SJCRH30 (cell line): ENCODE measurements at places on chromosomes 13 and 19. TPM values are rescaled to one million over a fixed set of nuclear protein-coding genes. Genes with fewer than 3 reads are reported as not detected.

The RXFP2 gene
- total RNA-seq: not detected in 2 replicates

DNA sequence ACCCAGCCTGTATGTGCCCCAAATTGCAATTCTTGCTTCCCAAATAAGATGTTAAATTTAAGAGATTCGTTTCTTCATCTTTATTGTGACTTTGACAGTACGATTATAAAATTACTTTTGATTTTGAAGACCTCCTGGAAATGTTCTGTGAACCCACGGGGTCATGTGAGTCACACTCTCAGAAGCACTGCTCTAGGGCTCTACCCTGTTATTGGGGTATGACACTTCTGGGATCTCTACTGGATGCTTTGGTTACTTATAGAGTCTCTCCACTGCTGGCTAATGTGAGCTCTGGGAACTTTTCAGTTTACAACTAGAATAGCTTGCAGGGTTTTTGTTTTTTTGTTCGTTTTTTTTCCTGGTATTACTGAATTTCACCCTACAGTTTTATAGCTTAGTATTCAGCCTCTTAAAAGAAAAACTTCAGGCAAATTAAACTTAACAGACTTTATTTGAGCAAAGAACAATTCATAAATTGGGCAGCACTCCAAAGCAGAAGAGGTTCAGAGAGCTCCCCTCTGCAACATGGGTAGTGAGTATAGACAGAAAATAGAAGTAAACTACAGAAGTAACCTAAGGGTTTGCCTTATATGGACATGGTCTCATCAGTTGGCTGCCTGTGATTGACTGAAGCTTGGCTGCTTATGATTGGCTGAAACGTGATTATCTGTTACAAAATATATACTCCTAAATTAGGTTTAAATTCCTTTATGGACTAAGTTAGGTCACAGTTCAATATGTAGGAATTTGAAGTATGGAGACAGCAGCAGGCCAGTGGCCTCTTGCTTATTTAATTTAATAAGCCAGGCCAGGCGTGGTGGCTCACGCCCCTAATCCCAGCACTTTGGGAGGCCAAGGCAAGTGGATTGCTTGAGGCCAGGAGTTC is 28.5 kb upstream of the PSPC1 start:
- no peak for DNase-seq

DNA sequence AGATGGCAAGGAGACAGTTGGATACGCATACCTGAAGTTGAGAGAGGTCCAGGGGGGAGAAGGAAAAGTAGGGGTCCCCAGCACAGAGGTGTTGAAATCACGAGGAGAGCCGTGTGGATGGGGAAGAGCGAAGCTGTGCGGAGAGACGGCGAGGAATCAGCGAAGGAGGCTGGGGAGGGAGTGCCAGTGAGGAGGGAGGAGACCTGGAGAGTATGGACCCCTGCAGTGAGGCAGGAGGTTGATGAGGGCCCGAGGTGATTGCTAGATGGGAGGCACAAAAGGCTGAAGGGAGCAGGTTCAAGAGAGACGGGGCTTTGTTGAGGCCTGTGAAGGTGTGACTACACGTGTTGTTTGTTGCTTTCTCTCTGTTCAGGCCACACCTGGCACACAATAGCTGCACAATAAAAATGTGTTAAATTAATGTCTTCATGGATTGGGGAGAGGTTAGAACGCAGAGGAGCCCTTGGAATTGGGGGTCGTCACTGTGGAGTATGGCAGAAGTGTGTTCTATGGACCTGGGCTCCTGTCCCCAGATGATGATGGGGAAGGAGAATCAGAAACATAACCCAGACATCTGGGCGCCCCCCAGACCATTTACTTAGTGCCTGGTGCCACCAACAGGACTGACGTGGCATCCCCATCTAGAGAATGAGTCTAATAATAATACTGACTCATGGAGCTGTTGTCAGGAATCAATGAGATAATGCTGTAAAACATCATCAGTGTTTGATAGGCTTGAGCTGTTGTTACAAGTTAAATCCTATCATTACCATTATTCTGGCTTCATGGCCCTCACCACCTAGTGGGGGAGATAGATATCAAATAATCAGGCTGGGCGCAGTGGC is 137.5 kb downstream of the SIPA1L3 start:
- no peak for DNase-seq

GRCh38 chr13:30857018-30857417 is 49.1 kb upstream of the MEDAG start:
- no peak for DNase-seq

DNA sequence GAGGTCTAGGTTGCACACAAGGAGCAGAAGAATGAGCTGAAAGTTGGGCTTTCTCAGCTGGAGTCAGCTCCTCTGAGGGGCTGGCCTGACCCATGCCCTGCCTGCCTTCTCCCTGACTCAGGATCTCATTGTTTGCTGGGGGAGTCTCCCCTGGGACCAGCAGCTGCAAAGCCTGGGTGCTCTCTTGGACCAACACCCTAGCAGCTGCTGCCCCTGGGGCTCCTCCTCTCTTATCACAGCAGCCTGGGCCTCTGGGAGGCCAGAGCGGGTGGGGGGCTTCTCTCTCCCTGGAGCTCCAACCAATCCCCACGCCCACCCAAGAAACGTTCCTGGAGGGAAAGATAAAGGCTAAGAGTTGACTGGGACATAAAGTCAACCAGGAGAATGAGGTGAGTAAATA is 1.6 kb upstream of the FCGBP start:
- peak; percentile 55 for DNase-seq
